ENCODE measurements at places on chromosomes 1 and 21. TPM values are rescaled to one million over a fixed set of nuclear protein-coding genes. Genes with fewer than 3 reads are reported as not detected.

DNA sequence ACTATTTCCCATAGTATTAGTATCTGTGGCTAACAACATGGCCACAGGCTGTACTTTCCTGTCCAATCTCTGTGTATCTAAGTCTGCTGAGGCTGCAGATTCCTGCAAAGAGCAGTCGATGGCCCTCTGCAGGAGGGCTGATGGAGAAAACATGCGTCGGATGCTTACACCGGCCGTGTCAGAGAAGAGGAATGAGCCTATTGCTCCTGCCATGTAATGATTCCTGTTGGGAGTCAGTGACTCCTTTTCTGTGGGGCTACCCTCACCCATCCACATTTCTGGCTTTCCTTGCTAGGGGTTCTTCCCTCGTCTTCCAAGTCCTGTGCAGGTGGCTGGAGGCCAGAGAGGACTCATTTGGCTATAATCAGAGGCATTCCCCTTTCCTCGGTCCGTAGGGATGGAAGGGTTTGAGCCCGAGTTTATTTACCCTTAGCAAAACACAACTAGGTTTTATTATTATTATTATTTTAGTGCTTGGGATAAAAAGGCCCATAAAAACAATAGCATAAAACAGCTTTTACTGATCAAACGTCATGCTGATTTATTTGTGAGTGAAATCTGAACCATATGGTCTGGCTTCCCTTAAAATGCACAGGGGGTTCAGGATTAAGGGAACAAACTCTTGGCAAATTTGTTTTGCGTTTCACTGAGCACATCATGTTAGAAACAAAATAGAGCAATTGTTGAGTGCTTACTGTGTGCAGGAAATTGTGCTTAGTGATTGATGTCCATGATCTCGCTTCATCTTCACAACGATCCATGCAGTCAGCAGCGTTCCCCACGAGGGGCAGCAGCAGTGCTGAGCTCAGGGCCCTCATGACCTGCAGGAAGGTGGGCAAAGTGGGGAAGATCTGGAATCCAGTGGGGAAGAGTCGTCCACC is 70.8 kb downstream of the KIF26B start:
- peak; percentile 9 for DNase-seq
- no peak overlapping the region for H3K4me3 ChIP-seq
- no peaks in the 10 kb centered on the region for H3K36me3 ChIP-seq
- H3K27ac ChIP-seq, result no peak overlapping the region

CFHR4 gene
- not detected for total RNA-seq

DNA sequence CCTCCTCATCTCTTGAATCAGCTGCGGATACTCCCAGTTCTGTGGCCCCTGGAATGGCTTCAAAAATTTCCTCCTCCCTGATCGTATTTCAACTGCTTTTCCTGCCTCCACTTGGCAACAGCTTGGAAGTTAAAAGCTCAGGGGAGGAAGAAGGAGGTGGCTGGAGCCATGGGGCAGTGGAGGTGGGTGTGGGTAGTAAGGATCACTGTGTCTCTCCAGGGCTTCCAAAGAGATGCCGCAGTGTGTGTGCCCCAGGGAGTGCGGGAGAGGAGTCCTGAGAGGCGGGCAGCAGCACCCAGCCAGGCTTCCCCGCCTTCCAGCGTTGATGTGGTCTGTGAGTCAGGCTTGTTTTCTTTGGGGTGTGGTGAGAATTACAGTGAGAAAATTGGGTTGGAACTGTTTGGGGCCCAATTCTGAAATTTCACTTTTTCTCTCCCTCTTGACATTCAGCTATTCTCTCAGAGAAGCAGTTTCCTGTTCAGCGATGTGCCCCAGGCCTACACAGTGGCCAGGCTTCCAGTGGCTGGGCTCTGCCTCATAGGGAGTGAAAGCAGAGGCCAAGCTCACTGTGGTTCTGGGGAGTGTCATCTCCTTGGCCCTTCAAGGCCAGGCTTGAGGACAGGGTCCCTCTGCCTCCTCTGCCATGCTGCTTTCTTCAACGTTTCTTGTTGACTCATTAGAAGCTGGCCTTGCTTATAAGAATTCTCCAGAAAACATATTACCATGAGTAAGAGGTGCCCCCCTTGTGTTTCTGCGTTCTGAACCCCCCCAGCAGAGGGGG is 69.0 kb downstream of the PGM1 start:
- peak; percentile 83 for DNase-seq
- no peaks in the 10 kb centered on the region for H3K27me3 ChIP-seq
- H3K36me3 ChIP-seq, result peaks cover 2% of the 10 kb centered on the region
- no peak overlapping the region for H3K4me3 ChIP-seq

DNA sequence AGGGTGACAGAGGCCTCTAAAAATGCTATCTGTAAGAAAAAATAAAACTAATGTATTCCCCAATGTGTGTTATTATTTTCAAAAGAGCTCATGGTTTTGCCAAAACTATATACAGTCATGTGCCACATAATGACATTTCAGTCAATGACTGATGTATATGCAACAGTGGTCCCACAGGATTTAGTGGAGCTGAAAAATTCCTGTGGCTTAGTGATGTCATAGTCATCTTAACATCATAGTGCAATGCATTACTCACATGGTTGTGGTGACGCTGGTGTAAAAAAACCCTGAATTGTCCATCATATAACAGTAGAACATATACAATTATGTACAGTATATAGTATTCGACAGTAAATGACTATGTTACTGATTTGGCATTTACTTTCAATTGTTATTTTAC is 172.4 kb downstream of the CACNA1E start:
- no peaks in the 10 kb centered on the region for H3K36me3 ChIP-seq
- H3K27me3 ChIP-seq, result no peaks in the 10 kb centered on the region
- H3K4me3 ChIP-seq, result no peak overlapping the region
- H3K27ac ChIP-seq, result peak overlapping the region; percentile 30
- peak; percentile 52 for DNase-seq
- H3K4me1 ChIP-seq, result no peaks in the 10 kb centered on the region

WDR26 gene
- 113 TPM for total RNA-seq

DNA sequence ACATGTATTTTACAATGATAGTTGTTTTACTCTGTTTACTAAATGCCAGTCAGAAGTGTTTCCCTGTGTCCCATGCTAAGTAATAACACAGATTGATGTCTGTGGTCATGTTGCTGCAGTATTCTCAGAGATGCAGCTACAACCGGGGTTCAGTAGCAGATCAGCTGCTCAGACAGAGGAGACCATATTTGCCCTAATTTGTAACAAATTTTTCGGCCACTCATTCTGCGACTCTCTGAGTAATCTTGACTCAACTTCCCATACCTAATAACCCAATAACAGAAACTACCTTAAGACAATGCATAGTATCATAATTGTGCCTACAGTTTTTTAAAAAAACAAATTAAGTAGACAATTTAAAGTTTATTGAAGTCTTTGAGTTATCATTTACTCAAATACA is 32.6 kb downstream of the NIBAN1 start:
- H3K36me3 ChIP-seq, result no peaks in the 10 kb centered on the region
- H3K4me1 ChIP-seq, result no peaks in the 10 kb centered on the region
- H3K4me3 ChIP-seq, result no peak overlapping the region

- H3K4me1 ChIP-seq, result peaks cover 7% of the 10 kb centered on the region
- no peak overlapping the region for H3K27ac ChIP-seq
- H3K36me3 ChIP-seq, result no peaks in the 10 kb centered on the region
- H3K27me3 ChIP-seq, result no peaks in the 10 kb centered on the region
These were observed 66.6 kb downstream of the CD34 start for GRCh38 chr1:207844371-207844770.

- no peak overlapping the region for H3K27ac ChIP-seq
- no peak for DNase-seq
- H3K4me1 ChIP-seq, result no peaks in the 10 kb centered on the region
- no peaks in the 10 kb centered on the region for H3K36me3 ChIP-seq
- no peak overlapping the region for H3K4me3 ChIP-seq
These were observed 9.7 kb upstream of the AGO1 start for GRCh38 chr1:35873243-35873750.

- peaks cover 5% of the 10 kb centered on the region for H3K27me3 ChIP-seq
- H3K4me1 ChIP-seq, result no peaks in the 10 kb centered on the region
- H3K4me3 ChIP-seq, result no peak overlapping the region
- no peaks in the 10 kb centered on the region for H3K36me3 ChIP-seq
- no peak for DNase-seq
These were observed 294.7 kb downstream of the SIPA1L2 start for GRCh38 chr1:232335261-232335660.

GRCh38 chr1:58881471-58881994 is 97.7 kb upstream of the JUN start:
- no peak overlapping the region for H3K27ac ChIP-seq
- DNase-seq, result peak; percentile 52
- no peaks in the 10 kb centered on the region for H3K27me3 ChIP-seq
- H3K4me3 ChIP-seq, result no peak overlapping the region

DNA sequence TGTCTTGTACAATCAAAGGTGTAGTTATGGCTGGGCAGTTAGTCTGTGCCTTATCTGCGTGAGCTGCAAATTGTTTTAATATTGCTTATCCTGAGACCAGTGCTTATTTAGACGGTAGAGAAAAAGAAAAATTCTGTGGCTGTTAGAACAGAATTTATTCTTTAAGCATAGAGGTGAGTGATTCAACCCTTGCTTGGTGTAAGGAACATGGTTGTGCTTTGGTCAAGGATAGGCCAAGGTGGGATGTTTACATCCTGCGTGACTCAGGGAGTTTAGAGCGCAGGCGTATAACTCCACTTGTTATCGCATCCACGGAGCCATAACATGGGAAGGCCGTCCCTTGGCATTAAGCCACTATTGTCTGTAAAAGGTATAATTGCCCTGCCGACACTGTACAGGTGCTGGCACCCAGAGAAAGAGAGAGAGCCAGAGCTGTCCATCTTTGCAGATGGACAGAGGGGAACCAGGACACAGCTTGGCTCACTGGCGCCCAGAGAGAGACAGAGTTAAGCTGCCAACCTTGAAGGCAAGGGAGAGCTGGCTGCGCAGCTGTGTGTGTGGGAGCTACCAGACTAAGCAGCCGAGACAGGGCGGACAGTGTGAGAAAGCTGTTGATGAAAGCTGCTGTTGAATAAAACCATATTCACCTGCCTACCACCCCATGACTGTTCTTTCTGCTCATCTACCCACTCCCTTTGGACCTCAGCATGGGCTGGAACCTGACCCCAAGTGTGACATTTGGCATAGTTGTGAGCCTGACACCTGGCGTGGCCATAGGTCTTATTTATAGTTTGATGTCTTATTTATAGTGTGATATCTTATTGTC is 200.4 kb downstream of the DYRK1A start:
- H3K4me1 ChIP-seq, result peaks cover 19% of the 10 kb centered on the region
- no peak overlapping the region for H3K4me3 ChIP-seq
- DNase-seq, result no peak
- no peaks in the 10 kb centered on the region for H3K27me3 ChIP-seq
- H3K36me3 ChIP-seq, result no peaks in the 10 kb centered on the region

CD5L gene
- not detected for total RNA-seq

DNA sequence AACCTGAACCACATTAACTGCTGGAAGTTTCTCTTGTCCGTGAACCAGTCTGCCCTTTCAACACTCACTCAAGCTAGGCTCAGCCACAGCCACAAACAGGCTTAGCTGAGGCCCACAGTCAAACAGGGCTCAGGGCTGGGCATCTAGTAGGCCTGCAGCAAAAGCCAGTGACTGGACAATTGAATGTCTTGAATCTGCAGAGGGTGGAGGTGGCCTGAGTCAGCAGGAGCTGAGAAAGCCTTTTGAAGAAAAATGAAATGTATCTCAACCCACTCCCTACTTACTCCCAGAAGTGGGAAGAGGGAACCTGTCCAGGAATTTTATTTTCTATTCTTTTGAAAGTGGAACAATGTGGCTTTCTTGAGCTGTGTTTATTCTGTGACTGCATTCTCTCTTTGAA is 95.4 kb downstream of the PTPRU start:
- no peaks in the 10 kb centered on the region for H3K4me1 ChIP-seq
- no peak overlapping the region for H3K27ac ChIP-seq
- H3K36me3 ChIP-seq, result peaks cover 3% of the 10 kb centered on the region
- peak; percentile 28 for DNase-seq
- H3K4me3 ChIP-seq, result no peak overlapping the region

GRCh38 chr1:170732252-170732588 is 68.3 kb downstream of the PRRX1 start:
- peak; percentile 20 for DNase-seq
- H3K36me3 ChIP-seq, result peaks cover 30% of the 10 kb centered on the region
- H3K4me3 ChIP-seq, result no peak overlapping the region
- H3K27ac ChIP-seq, result no peak overlapping the region

GRCh38 chr1:204420039-204421004 is 8.7 kb upstream of the PPP1R15B start:
- H3K4me3 ChIP-seq, result no peak overlapping the region
- peaks cover 29% of the 10 kb centered on the region for H3K4me1 ChIP-seq
- H3K36me3 ChIP-seq, result no peaks in the 10 kb centered on the region

GRCh38 chr1:44276901-44277300 is 63.6 kb downstream of the DMAP1 start:
- H3K4me3 ChIP-seq, result no peak overlapping the region
- H3K27me3 ChIP-seq, result no peaks in the 10 kb centered on the region
- no peaks in the 10 kb centered on the region for H3K36me3 ChIP-seq
- H3K27ac ChIP-seq, result no peak overlapping the region
- H3K4me1 ChIP-seq, result peaks cover 3% of the 10 kb centered on the region
- DNase-seq, result peak; percentile 7

SLAMF6 gene
- not detected for total RNA-seq

GRCh38 chr1:43883321-43883720 is 50.3 kb upstream of the ARTN start:
- peaks cover 11% of the 10 kb centered on the region for H3K4me1 ChIP-seq
- no peak for DNase-seq
- H3K36me3 ChIP-seq, result no peaks in the 10 kb centered on the region
- no peak overlapping the region for H3K4me3 ChIP-seq

GRCh38 chr1:234605983-234606783 is 3.8 kb downstream of the IRF2BP2 start:
- no peaks in the 10 kb centered on the region for H3K27me3 ChIP-seq
- H3K27ac ChIP-seq, result peak overlapping the region; percentile 96
- no peak for DNase-seq
- peaks cover 29% of the 10 kb centered on the region for H3K4me1 ChIP-seq
- H3K4me3 ChIP-seq, result peak overlapping the region; percentile 88

DNA sequence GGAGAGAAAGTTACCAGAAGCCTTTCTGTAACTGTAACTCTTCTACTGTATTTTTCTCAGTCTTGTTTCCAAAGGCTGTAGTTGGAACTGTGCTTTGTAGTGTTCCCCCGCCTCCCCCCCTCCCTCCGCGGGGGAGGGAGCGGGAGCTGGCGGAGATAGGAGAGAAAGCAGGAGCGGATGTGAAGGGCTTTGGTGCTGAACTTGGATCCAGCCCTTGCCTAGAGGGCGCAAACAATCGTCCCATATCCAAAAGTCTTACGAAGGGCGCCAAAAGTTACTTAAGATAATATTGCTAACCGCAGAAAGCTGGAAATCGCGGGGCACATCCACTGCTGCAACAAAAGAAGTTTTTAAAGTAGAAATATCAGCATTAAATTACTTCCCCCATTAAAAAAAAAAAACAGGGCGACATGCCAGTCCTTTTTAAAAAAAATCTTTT is 2.4 kb upstream of the NFIA start:
- DNase-seq, result peak; percentile 51
- no peaks in the 10 kb centered on the region for H3K36me3 ChIP-seq
- H3K4me1 ChIP-seq, result peaks cover 34% of the 10 kb centered on the region
- no peak overlapping the region for H3K27ac ChIP-seq
- peak overlapping the region; percentile 43 for H3K4me3 ChIP-seq

GRCh38 chr1:93969371-93969770 is 60.1 kb upstream of the GCLM start:
- H3K4me1 ChIP-seq, result peaks cover 14% of the 10 kb centered on the region
- no peaks in the 10 kb centered on the region for H3K36me3 ChIP-seq
- DNase-seq, result no peak
- no peaks in the 10 kb centered on the region for H3K27me3 ChIP-seq

GRCh38 chr1:160578175-160578524 is 1.1 kb downstream of the CD84 start:
- no peak for DNase-seq
- H3K27ac ChIP-seq, result no peak overlapping the region
- no peaks in the 10 kb centered on the region for H3K36me3 ChIP-seq
- no peaks in the 10 kb centered on the region for H3K27me3 ChIP-seq

APCS gene
- not detected for total RNA-seq

GRCh38 chr1:38392861-38393260 is 346.3 kb upstream of the POU3F1 start:
- H3K27ac ChIP-seq, result no peak overlapping the region
- H3K27me3 ChIP-seq, result peaks cover 2% of the 10 kb centered on the region
- no peak overlapping the region for H3K4me3 ChIP-seq
- no peak for DNase-seq
- H3K36me3 ChIP-seq, result no peaks in the 10 kb centered on the region

Measured in astrocyte (in vitro differentiated cells and primary cell).